Stimulated activated CD8-positive, alpha-beta memory T cell treated with anti-CD3 and anti-CD28 coated beads, Interleukin-4, amount 100 ng/mL, for 1 hour (primary cell): ENCODE measurements at places on chromosomes 11 and 22.

- no peak for DNase-seq
Observed at GRCh38 chr22:44200855-44201550, 20.3 kb downstream of the PARVG start.

DNA sequence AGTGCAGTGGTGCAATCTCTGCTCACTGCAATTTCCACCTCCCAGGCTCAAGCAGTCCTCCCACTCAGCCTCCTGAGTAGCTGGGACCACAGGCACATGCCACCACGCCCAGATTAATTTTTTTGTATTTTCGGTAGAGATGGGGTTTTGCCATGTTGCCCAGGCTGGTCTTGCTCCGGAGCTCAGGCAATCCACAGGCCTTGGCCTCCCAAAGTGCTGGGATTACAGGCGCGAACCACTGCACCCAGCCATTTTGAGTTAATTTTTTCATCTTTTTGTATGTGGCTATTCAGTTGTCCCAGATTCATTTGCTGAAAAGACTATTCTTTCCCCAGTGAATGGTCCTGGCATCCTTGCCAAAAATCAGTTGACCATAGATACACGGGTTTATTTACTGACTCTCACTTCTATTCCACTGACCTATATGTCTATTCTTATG lies 63.6 kb downstream of the MAPK1 start:
- DNase-seq, result no peak

DNA sequence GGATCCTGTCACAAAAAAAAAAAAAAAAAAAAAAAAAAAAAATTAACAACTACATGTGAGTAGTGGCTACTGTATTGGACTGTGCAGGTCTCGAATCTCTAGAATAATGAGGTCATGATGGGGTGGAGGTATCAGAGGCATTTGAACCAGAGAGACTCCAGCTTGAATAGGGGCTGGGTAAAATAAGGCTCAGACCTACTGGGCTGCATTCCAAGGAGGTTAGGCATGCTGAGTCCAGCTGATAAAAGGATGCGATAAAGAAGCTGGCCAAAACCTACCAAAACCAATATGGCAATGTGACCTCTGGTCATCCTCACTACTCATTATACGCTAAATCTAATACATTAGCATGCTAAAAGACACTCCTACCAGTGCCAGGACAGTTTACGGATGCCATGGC lies 5.9 kb upstream of the PACSIN3 start:
- DNase-seq, result no peak

GRCh38 chr11:12696911-12697581 lies 22.8 kb downstream of the TEAD1 start:
- no peak for DNase-seq

- DNase-seq, result no peak
Observed at GRCh38 chr11:102238391-102238821, 78.9 kb upstream of the BIRC3 start.

DNA sequence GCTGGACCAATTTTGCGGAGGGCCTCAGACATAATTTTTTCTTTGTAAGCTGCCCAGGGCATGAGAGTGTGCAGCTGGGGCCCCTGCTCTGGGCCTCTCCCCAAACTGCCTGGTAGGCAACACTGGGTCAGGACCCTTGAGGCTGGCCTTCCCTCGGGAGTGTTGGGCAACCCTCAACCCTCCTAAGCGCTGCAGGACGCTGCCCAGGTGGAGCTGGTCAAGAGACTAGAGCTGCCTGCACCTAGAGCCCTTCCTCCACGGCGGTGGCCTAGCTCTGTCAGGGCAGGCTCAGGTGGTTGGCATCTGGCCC lies 505 bp upstream of the TMEM132A start:
- DNase-seq, result no peak

DNA sequence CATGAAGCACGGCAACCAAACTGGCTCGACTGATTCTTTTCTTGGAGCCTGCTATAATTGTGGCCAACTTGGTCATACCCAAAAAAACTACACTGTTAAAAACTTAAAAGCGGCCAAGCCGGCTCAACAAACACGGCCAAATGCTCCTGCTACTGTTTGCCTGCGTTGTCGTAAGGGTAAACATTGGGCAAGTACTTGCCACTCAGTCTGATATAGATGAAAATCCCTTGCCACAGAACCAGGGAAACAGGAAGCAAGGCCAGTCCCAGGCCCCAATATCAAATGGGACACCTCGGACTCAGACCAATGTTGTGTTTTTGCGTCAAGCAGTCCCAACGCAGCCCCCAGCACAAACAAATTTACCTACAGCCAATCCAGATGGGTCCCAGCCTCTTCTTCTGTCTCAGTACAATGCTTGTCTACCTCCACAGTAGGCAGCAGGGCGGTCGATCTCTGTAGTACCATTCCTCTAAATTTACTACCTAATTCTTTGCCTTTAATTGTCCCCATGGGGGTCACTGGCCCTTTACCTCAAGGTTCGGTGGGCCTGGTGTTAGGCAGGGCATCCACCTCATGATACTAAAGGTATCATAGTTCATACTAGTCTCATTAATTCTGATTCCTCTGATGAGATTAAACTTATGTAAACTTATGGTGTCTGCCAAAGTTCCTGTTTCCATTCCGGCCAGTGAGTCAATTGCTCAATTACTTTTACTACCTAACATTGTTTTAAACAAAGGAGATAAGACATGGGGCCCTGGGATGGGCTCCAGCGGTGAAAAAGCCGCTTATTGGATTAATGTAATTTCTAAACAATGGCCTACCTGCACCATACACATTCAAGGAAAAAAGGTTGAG lies 3.7 kb upstream of the COMT start:
- DNase-seq, result no peak

DNA sequence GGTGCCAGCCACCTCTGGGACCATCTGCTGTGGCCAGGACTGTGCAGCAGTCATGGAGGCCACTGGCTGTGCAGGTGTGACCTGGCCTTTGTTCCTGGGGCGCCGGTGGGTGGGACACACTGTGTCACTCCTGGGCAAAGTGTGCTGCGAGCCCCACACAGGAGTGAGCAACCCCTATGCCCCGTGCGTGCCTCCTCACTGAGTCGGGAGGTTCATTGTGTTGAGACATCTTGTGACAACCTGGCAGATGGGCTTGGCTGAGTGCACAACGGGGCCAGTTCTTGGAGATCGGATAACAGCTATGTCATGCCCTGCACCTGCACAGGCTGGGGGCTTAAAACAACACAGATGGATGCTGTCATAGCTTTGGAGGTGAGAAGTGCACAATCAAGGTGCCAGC lies 13.5 kb downstream of the ANO1 start:
- no peak for DNase-seq

DNA sequence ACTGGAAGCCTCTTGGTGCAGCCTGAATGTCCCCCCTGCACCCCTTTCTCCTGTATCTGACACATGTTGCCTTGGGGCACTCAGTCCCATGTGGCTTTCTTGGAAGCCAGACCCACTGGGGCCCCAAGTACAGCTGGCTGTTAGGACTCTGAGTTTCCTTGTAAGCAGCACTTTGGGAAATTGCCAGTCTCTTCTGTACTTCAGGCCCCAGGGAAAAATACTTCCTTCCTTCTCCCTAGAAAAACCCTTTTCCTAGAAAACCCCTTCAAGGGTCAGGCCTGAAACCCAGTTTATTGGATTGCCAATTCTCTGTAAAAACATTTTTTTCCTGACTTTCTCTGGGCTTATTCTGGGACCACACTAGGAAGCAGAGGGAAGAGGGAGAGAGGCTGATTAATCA lies 360.3 kb downstream of the TENM4 start:
- DNase-seq, result no peak

- no peak for DNase-seq
Observed at GRCh38 chr11:69950120-69950519, 128.0 kb upstream of the ANO1 start.

DNA sequence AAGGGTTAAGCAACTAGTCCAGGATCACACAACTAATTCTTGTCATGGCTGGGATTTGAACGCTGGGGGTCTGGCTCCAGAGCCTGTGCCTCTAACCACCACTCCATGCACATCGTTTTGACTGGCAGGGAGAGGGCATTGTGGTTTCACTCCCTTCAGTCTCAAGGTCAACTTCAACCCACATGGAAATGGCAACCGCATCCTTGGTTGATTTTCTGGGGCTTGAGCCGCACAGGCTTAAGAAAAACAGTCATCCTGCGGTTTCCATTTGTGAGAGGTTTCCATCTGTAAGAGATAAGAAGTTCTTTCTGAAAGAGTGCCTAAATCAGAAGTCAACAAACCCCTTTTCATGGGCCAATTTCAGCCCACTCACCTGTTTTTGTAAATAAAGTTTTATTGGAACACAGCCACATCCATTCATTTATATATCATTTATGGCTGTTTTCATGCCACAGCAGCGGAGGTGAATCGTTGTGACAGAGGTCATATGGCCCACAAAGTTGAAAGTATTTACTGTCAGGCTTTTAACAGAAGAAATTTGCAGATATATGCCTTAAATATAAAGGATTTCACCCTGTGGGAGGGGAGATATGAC lies 65.7 kb downstream of the SGSM1 start:
- DNase-seq, result no peak

DNA sequence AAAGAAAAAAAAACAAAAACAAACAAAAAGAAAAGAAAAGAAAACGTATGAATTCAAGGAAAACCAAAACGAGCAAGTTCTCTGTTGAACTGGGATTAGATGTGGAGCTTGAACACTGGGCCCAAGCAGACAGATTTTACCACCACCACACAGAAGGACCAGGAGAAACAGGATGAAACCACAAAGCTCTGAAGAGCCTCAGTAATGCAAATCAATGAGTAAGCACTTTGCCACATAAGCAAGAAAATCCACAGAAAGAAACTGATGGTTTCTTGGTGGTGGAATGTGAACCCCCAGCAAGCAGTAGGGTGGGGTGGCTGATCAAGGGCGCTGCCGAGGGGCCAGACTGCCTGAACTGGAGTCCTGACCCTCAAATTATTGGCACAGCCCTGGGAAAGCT lies 50.9 kb upstream of the NFRKB start:
- no peak for DNase-seq

DNA sequence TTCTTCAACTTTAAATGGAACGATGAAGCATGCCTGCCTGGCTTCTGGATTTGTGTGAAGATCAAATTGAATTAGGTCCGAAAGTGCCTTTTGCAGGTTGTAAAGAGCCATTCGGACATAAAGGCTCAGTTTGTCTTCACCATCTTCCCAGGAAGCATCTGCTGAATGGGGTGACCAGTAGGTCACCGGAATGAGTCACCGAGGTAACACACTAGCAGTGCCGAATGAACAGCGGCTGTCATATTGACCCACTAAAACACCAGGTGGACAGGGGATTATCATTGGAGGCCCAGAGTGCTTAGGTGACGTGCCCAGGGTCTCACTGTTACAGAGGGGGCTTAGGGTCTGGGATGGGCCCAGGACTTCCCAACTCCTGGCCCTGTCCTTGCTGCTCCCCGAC lies 43.1 kb upstream of the MYH9 start:
- no peak for DNase-seq

- no peak for DNase-seq
Observed at GRCh38 chr11:10797531-10797930, 11.2 kb downstream of the EIF4G2 start.

DNA sequence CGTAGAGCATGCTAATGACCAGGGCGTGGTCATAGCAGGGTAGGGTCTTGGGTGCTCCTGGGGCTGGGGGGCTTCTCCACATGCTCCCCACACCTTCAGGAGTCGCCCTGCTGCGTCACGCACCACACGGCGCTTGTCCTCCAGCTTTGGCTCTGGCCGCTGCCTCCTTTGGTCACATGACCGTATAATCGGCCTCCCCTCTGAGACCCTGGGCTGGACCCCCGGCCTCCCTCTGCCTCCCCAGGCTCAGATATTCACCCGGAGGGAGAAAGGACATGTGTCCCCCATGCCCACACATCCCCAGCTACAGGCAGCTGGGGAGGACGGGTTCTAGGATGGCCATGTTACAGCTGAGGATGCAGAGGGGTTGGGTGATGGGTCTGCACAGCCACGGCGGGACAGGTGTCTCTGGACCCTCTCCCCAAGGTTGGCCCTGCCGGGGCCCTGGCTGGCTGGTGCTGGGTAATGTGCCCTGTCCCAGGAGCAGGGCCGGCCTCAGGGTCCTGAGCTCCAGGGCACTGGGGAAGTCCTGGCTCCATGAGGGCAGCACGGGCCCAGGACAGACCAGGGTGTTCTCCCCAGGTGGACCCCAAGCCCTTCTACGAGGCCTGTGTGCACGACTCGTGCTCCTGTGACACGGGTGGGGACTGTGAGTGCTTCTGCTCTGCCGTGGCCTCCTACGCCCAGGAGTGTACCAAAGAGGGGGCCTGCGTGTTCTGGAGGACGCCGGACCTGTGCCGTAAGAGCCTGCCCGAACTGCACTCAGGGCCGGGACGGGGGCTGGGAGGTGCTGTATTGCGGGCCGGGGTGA lies 14.5 kb downstream of the MUC2 start:
- DNase-seq, result no peak

DNA sequence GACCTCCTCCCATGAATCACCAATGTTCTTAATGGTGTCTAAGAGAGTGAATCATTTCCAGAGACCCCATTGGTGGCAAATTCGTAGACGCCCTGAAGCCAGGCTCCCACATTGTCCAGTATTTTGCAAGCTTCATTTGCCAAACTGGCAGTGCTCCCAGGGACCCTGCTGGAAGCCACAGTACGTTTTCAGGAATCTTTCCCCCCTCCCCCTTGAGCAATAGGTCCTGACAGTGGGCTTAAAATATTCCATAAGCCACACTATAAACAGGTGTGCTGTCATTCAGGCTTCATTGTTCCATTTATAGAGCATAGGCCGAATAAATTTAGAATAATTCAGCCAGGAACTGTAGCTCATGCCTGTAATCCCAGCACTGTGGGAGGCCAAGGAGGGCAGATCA lies 125.3 kb downstream of the MORC2 start:
- DNase-seq, result no peak

- DNase-seq, result no peak
Observed at GRCh38 chr11:132242632-132243031, 872.2 kb downstream of the NTM start.

DNA sequence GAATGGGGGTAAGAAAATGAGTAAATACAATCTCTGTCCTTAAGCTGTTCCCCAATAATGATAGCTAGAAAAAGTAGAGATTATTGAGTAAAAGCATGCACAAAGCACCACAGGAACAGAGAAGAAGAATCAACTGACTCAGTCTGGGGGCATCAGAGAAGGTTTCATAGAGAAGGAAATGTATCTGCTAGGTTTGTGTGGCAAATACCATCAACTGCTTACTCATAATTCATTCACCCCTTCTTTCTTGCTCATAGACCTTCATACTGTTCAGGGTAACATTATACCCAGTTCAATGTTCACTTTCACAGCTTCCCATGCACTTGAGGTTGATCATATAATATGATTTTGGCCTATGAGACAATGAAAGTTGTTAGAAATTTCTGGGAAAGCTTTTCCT lies 85.2 kb upstream of the SCUBE2 start:
- no peak for DNase-seq

- DNase-seq, result no peak
Observed at GRCh38 chr11:9016916-9017642, 13.3 kb upstream of the NRIP3 start.
